ENCODE measurements at places on chromosomes 1 and 21.
A peak's percentile ranks its signal among the peaks of the same experiment; 100 is the strongest.

GRCh38 chr1:2404890-2405511 lies 7.4 kb downstream of the PEX10 start:
- peak; percentile 55 for DNase-seq

DNA sequence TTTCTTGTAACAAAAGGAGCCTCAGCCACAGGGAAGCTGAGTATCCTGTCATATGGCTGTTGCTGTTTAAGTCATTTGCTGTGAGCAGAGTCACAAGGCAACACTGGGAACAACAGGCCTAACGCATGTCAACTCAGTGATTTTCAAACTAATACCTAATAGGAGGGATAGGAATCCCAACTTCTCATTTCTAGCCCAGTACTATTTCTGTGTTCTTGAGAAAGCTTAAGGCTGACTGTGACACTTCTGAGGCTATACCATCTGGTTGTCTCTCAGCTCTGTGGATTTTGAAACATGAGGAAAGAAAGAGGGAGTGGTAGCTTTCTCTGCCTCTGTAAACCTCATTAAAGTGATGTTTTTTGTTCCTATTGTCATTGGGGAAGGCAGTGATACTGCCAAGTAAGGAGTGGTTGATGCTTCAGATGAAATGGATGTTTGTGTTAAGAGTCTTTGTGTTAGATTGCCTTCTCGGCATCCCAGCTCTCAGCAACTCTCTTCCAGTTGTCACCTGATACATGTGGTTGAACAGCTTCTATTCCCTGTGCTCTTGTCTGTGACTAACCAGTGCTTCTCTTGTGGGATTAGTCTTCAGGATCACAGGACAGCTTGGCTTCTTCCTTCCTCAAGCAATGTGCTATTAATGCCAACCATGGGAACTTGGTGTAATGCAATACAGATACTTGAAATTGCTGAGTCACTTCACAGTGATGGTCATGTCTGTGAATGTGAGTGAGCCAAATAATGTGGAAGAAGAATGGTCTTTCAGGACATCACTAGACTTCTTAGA lies 166.8 kb upstream of the IVNS1ABP start:
- peak; percentile 43 for DNase-seq

DNA sequence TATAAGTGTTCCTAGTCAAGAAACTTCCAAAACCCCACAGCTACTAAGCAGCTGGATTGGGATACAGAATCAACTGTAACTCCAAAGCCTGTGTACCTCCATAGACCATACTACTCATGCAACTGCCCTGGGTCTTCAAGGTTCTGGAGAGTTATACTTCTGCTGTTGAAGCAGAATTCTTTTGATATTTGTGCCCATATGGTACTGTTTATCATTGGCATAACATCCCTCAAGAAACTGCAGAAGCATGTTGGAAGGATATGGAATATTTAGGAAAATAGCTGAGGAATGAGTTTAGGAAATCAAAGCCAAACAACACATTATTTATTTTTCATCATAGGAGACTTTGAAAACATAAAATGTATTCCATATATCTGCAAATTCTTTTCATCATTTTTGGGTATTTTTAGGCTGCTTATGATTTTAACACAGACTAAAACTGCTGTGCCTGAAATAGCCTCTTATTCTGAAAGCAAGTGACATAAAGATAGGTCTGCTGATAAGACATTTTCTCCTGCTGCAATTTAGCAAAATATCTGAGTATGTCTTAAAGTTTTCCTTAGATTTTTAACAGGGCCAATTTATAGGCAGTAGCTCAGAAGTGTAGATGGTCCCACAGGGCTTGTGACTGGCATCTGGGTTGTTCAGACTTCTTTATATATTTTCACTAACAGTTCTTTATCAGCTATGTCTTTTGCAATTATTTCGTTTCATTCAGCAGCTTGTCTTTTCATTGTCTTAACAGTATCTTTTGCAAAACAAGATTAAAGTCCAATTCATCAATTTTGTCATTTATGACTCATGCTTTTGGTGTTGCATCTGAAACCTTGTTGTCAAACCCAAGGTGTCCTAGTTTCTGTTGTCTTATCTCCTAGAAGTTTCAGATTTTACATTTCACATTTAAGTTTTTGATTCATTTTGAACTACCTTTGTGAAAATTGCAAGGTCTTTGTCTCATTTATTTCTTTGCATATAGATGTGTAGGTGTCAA lies 41.1 kb upstream of the ZNF124 start:
- no peak for DNase-seq

DNA sequence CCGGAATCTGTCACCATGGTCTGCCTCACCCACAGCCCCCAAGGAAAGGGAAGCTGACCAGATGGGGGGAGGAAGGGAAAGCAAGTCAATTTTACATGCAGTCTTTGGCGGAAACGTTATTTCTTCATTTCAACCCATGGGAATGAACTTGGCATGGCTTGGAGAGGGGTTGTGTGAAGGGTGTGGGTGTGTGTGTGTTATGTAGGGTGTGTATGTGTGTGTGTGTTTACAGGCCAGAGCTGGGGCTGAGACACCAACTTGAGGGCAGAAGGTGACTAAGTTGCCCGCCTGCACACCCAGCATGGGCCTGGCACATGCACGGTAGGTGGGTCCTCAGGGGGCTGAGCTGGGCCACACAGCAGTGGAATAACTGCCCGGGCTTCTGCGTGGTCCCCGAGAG lies 65.2 kb downstream of the MRPL37 start:
- no peak for DNase-seq

- DNase-seq, result no peak
Measured at GRCh38 chr21:44943686-44944550, 4.1 kb downstream of the SLX9 start.

GRCh38 chr1:52460694-52461093 lies 56.3 kb downstream of the PRPF38A start:
- no peak for DNase-seq

DNA sequence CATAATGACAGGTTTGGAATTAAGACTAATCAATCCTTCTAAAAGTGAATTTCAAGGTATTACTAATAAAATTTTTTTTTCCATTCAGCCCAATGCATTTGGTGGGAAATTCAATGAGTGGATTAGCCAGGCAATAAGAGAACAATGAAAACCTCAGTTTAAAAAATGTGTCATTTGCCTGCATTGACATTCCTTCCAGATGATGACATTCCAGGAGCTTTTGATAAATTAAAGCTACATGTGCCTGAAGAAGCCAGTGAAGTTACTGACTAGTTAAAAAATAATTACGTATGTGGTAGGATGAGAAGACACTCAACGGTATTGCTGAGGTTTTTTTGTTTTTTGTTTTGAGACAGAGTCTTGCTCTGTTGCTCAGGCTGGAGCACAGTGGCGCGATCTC lies 37.9 kb upstream of the RC3H1 start:
- DNase-seq, result peak; percentile 66

DNA sequence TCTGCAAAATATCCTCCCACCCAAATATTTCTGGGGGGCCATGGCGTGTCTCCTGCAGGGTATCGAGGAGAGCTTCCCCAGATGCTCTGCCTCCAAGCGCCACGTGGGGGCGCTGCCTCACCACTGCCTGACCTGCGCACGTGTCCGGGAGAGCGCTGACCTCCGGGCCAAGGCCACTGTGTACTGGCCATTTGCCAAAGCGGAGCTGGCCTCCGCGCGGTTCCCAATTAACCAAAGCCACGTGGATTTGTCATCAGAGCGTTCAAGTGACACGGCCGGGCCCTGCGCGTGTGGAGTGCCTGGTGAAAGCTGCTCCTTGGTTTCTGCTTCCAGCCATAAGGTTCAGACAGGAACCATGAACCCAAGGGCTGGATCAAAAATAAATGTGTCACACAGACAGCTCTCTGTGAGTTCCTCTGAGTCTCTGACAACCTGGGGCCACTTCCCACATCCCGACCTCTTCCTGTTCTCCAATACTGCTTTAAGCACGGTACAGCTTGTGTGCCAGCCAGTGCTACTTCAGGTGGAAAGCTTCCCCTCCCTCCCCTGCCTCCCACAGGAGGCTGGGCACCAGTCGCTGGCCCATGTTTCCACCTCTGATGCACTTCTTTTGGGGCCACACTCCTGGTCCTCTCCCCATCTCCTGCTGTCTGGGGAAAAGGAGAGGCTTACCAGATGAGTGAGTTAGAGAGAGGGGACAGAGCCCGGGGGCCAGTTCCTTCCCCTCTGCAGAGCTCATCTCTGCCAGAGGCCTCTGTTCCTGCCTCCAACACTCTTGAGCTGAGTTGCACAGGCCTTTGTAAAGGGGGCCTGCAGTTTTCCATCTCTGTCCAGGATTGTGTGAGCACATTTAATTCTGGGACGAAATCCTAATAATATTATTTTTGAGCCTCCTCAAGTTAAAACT lies 26.1 kb downstream of the ZP4 start:
- peak; percentile 25 for DNase-seq

DNA sequence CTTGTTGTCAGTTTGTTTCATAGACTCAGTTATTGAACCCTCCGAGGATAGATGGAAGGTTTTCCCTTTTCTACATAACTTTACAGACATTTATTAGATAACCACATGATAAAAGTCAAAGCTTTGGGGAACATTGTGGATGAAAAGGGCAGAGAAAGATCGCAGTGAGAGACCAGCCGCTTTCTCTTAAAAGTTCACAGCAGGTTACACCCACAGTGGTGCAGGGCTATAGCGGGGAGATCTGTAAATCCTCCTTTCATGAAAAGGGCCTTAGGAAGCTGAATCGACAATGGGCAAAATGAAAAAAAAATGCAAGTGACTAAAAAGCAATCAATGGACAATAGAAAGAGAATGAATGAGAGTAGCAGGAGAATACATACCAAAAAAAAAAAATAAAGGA lies 218.6 kb downstream of the GRIK1 start:
- DNase-seq, result no peak

- DNase-seq, result no peak
Measured at GRCh38 chr21:46472246-46472645, 13.6 kb downstream of the DIP2A start.

- DNase-seq, result no peak
Measured at GRCh38 chr1:156586323-156586722, 5.3 kb upstream of the NAXE start.

- no peak for DNase-seq
Measured at GRCh38 chr1:6588893-6589520, 9.2 kb downstream of the ZBTB48 start.
